ENCODE measurements at places on chromosomes 6 and 20.
A peak's percentile ranks its signal among the peaks of the same experiment; 100 is the strongest.

- no peak for DNase-seq
Measured at GRCh38 chr6:165807249-165807960, 144.4 kb upstream of the PDE10A start.

DNA sequence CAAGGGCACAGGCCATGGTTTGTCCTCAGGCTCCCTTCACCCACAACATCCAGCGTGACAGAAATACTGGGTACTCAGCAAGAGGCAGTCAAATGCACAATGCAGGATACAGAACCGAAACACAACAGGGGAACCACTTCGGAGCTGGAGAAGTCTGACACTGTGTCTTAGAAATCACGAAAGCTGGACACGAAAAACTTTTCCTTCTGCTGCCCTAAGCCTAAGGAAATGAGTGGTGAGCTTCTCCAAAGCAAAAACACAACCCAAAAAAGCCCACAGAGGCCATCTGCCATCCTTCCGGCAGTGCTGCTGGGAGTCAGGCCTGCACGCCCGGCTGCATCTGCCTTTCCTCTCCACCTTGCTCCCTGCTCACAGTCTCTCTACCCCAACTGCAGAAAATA, 106.3 kb downstream of the SLC23A2 start:
- DNase-seq: no peak

- DNase-seq: no peak
Measured at GRCh38 chr6:85118652-85119235, 331.1 kb upstream of the NT5E start.

- no peak for DNase-seq
Measured at GRCh38 chr6:69089539-69089938, 454.5 kb downstream of the ADGRB3 start.

GRCh38 chr6:43089467-43089866, 13.4 kb downstream of the PTK7 start:
- DNase-seq: no peak

DNA sequence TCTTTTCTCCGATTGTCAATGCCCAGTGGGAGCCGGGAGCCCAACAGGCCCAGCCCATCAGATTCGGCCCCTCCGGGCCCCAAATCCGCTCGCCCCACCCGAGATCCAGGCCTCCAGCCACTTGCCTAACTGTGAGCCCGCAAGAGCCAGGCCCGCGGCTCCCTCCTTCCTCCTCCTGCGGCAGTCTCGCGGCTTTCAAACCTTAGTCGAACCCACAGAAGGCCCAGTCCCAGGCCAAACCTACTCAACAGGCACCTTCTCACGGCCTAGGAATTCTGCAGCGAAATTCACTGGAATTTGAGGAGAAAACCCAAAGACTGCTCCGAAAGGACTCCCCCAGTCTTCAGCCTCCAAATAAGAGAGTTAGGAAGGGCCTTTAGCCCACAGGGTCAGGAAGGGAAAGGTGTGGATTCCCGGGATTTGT, 2.8 kb upstream of the TFAP2A start:
- no peak for DNase-seq

DNA sequence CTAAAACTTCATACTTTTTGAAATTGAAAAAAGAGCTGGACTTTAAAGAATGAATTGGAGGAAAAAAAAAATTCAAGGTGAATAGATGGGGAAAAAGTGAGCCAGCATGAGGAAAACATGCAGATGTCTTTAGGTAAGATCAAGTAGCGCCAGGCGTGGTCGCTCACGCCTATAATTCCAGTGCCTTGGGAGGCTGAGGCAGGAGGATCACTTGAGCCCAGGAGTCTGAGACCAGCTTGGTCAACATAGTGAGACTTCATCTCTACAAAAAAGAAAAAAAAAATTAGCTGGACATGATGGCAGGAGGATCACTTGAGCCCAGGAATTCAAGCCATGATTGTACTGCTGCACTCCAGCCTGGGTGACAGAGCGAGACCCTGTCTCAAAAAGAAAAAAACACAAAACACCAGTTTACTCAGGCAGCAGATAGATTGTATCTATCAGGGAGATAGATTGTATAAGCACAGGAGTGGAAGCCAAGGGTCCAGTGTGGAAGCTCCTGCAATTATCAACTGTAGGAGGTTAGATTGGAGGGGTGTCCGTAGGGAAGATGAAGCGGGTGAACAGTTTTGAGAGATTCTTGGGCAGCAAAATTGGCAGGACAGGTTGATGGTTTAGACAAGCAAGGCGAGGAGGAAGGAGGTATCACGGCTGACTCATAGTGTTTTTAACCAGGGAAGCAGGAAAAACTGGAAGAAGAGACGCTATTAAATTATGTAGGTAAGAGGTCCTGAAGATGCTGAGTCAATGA, 97.6 kb upstream of the ZNF217 start:
- no peak for DNase-seq

- no peak for DNase-seq
Measured at GRCh38 chr20:38805958-38806854, 709 bp downstream of the PPP1R16B start.

GRCh38 chr20:34511891-34512265, 4.3 kb upstream of the DYNLRB1 start:
- DNase-seq: no peak

- no peak for DNase-seq
Measured at GRCh38 chr6:133991096-133991593, 38.1 kb downstream of the TBPL1 start.

GRCh38 chr6:139323511-139324300, 31.9 kb upstream of the TXLNB start:
- DNase-seq: peak; percentile 73

DNA sequence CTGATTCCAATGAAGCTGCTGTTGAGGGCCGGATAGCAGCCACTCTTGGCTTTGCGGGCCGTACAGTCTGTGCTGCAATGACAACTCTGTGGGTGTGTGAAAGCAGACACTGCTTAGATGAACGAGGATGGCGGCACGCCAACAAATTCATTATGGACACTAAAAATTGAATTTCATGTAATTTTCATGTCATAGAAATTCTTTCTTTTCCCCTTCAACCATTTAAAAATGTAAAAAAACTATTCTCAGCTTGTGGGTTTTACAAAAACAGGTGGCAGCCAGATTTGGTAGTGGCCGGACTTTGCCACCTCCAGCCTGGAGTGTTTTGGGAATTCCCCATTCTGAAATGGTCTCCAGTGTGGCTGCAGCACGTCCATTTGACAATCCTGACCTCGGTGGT, 26.0 kb downstream of the MAS1 start:
- DNase-seq: no peak

DNA sequence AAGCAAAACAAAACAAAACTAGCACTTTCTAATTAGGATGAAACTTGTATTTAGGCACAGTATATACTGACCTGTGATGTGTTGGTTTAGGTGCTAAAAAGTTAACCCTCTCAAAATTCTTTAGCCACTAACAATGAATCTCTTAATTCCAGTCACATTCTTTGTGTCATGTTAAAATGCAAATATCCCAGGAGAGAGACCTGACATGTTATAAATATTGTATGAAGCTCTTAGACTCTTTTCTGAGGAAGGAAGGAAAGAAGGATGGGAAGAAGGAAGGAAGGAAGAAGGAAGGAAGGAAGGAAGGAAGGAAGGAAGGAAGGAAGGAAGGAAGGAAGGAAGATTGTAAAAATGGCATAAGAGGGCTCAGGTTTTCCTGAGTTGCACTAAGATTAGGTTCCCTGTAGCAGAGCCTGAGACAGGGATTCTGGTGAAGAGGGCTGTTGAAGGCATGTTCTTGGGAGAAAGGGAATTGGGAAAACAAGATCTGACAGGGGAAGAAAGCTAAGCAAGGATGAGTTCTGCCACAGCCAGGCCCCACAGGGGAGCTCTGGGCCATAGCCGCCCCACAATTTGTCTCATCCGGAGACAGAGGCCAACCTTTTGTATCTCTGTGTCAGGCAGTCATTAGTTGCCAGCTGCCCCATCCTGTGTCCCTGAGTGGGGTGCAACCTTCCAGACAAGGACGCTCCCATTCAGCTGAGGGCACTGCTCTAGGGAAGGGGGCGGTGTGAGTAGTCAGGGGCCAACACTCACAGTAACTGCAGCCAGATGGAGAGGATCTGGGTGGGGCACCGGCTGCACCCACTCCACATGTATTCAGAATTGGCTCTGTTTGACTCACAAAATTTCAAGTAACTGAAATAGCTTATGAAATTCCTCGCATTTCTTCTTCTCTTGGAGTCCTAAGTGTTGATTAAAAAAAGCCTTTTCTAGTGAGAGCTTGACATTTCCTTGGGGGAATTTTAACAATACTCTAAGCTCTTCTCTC, 189.3 kb upstream of the ARG1 start:
- no peak for DNase-seq

DNA sequence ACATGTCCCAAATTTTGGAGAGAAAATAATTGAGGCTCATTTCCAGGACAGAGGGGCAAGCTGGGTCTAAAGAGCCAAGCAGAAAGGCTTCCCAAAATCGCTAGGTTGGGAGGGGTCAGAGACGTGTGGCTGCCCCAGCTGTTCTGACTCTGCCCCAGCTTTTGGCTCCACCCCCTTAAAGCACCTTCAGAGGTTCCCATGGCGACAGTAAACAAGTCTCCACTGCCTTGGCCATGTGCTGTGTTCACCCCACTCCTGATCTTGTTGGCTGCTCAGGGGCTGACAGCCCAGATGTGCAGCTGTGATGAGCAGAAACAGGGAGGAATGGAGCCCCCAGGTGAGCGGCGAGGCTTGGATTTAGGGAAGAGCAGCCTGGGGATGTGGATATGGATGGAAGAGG, 72.8 kb upstream of the SPTLC3 start:
- no peak for DNase-seq

DNA sequence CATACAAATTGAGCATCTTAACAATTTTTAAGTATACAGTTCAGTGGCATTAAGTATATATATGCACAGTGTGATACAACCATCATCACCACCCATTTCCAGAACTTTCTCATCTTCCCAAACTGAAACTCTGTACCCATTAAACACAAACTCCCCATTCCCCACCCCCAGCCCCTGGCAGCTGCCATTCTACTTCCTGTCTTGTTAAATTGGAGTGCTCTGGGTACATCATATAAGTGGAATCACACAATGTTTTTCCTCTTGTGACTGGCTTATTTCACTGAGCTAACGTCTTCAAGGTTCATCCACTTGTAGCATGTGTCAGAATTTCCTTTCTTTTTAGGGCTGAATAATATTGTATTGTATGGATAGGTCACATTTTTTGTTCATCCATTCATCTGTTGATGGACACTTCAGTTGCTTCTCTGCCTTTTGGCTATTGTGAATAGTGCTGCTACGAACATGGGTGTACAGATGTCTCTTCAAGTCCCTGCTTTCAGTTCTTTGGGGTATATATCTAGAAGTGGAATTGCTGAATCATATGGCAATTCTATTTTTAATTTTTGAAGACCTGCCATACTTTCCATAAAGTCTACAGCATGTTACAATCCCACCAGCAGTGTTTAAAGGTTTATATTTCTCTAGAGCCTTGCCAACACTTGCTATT, 19.6 kb upstream of the RREB1 start:
- DNase-seq: no peak

DNA sequence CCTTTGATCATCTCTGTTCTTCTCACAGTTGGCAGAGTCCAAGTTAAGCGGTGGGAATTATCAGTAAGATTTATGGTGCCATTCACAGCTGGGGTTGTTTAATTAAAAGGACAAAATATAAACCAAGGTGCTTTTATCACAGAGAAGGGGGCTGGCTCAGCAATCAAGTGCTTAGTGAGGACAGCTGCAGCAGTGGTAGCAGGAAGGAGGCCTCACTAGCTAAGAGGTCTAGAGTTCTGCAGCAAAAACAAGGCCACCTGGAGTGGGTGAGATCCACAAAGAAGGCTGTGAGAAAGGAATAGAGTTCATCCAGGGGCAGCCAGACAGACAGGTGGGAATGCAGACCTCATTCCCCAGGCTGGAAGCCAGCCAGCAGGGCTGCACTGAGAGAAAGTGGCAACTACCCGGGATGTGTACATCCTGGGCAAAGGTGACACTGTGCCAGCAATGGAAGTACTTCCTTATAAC, 37.1 kb downstream of the PIGU start:
- DNase-seq: no peak

DNA sequence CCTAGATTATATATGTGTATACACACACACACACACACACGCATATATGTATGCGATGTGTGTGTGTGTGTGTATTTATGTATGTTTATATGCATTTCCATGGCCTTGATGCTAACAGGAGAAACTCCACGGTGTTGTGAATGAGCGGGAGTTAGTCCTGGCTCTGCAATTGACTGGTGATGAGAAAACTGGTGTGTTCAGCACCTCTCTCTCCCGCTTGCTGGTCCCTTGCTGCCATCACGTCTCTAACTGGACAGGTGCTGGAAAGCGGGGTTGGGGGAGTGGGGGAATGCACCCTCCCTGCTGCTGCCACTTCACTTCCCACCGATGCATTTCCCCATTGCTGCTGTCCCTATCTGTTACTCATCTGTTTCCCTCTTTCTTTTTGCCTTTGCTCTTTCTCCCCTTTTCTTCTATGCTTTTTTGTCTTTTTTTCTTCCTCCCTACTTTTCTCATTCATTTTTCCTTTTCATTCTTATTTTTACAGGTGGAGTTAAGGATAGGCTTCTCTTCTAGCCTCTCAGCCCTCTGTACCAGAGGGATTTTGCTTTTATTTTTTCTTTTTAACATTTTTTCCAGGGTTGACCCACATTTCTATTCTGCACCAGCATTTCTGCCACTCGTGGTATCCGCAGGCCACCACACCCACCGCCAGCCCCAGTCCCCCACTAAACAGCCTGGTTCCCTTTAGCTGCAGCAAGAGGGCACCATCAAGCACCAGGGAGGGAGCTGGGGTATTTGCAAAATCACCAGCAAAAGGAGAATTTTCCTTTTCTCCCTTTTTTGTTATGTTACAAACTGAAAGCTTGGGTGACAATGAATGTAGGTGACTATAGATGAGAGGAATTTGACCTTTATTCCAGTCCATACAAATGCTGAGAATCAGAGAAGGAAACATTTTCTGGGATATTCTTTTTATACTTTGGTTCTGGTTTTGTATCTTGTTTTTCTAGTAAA, 115.6 kb downstream of the TCP11 start:
- DNase-seq: no peak

DNA sequence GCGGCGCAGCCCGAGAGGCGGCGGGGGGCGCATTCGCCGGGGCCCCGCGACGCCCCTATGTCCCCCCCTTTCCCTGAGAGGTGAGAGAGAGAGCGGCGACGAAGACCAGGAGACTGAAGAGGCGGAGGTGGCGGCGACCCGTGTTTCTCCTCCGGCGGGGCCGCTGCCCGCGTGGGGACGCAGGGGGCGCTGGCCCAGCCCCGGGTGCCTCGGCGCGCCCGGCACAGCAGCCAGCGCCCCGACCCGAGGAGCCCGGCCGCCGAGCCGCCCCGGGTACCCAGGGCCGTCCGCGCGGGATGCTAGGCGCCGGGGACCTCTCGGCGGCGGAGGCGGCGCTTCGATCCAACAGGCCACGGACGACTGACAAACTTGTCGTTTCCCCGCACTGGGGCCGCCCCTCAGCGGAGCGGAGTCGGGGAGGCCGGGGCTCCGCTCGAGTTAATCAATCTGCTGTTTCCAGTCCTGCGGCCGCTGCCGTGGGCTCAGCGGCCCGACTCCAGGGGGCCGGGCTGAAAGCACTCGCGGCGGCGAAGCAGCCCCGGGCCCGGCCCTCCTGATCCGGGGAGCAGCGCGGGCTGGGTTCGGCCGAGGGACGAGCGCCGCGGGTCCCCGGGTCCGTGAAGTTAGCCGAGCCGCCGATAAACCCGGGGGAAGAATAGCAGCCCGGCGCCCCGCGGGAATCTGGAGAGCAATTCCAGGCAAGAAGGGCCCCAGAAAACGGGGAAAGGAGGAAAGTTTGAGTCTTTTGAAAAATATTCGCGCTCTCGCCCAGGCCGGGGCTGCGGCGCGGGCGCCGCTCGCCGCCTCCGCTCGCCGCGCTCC, 631 bp downstream of the MDGA1 start:
- DNase-seq: no peak
